Stimulated activated CD8-positive, alpha-beta memory T cell treated with anti-CD3 and anti-CD28 coated beads, Interleukin-2, amount 100 ng/mL, for 1 hour (primary cell): ENCODE measurements at places on chromosomes 13 and 19.

- DNase-seq = no peak
Measured at GRCh38 chr13:49610176-49610575, 18.1 kb upstream of the ARL11 start.

DNA sequence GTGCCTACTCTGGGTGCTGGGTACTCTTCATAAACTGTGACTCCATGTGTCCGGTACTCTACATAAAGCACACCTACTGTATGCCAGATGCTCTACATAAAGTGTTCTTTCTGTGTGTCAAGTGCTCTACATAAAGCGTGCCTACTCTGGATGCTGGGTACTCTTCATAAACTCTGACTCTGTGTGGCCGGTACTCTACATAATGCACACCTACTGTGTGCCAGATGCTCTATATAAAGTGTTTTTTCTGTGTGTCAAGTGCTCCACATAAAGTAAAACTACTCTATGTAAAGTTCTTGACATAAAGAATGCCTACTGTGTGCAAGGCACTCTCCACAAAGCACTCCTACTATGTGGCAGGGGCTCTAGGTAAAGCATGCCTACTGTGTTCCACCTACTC is 1.8 kb upstream of the CYP4F11 start:
- no peak for DNase-seq

- no peak for DNase-seq
Measured at GRCh38 chr13:45496942-45497341, 32.2 kb downstream of the COG3 start.

DNA sequence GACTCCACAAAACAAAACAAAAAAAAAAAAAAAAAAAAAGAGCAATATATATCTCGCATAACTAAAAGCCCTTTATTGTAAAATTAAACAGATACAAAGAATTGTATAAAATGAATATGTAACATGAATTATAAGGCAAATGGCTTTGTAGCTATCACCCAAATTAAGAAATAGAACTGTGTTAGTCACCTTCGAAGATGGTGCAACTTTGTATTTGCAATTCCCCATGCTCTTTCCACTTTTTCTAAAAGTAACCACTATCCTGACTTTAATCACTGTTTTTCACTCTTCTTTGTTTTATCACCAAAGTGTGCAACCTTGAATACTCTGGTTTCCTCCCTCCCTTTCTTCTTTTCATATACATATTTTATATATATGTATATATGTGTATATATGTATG is 57.1 kb upstream of the HTR2A start:
- no peak for DNase-seq

GRCh38 chr19:56138069-56138468 is 3.0 kb upstream of the ZNF444 start:
- no peak for DNase-seq
